ENCODE measurements at places on chromosomes 11 and 22.

- peak; percentile 54 for DNase-seq
Observed at GRCh38 chr11:65489706-65490320, 9.0 kb upstream of the MALAT1 start.

GRCh38 chr22:29443452-29443851 lies 5.1 kb downstream of the RFPL1 start:
- DNase-seq, result no peak

GRCh38 chr11:16832193-16832539 lies 93.7 kb downstream of the C11orf58 start:
- no peak for DNase-seq

DNA sequence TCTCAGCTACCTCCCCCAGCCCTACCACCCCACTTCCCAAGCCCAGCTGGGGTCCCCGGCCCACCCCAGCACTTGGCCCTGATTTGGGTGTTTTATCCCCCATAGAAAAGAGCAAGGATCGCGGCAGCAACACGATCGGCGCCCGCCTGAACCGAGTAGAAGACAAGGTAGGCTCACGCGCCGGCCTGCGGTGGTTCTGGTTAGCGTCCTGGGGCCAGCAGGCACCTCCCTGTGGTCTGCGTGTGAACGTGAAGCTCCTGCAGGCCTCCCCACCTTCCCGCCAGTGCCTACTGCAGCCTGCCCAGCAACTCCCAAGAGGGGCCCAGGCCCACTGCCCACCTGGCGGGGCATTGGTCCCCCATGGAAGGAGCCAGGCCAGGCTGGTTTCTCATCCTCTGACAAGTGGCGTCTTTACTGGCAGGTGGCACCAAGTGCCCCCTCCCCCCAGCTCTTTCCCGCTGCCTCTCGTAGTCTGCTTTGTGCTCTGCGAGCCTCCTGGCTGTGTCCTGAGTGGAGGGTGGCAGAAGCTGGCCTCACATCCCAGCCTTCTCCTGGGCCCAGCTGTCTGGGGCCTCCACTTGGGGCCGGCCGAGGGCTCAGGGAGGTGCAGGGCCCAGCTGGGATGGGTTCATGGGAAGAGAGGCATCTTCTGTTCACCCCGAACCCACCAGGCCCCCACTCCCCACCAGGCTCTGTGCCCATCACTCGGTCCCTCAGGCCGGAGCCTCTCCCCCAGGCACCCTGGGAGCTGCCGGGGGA lies 78.3 kb upstream of the KCNQ1OT1 start:
- no peak for DNase-seq

DNA sequence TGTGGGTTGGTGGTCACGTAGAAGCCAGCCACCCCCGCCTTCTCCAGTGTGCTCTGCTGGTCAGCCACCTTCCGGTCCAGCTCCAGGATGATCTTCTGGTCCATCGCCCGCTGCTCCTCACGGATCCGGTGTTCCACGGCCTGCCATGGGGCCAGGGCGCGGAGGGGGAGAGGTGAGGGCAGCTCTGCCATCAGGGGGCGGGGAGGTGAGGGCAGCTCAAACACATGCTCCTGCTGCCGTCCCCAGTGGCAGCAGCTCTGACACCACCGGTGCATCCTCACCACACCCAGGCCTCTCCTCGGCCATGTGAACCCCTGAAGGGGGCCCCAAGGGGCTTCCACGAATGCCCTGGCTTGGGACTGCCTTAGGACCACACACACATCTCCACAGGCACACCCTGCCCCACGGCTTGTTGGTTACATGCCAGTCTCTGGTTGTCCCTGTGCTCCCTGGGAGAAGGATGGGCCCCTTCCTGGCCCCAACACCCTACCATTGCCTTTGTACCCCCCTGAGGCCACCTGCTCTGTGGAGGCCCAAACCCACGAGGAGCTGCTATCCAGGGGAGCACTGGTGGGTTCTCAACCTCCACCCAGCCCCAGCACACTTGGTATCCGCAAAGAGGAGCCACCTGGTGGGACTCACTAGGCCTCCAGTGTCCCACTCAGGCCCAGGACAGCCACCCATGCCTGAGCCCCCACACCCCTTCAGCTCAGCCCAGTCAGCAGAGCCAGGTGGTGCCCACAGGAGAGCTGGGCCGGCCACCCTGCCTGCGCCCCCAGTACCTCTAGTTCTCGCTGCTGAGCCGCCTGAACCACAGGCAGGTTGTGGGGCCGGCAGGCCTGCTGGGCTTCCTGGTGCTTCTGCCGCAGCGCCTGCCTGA lies 4.3 kb downstream of the DGCR6L start:
- no peak for DNase-seq

- DNase-seq, result no peak
Observed at GRCh38 chr11:6746626-6747025, 25.1 kb downstream of the OR2AG2 start.

DNA sequence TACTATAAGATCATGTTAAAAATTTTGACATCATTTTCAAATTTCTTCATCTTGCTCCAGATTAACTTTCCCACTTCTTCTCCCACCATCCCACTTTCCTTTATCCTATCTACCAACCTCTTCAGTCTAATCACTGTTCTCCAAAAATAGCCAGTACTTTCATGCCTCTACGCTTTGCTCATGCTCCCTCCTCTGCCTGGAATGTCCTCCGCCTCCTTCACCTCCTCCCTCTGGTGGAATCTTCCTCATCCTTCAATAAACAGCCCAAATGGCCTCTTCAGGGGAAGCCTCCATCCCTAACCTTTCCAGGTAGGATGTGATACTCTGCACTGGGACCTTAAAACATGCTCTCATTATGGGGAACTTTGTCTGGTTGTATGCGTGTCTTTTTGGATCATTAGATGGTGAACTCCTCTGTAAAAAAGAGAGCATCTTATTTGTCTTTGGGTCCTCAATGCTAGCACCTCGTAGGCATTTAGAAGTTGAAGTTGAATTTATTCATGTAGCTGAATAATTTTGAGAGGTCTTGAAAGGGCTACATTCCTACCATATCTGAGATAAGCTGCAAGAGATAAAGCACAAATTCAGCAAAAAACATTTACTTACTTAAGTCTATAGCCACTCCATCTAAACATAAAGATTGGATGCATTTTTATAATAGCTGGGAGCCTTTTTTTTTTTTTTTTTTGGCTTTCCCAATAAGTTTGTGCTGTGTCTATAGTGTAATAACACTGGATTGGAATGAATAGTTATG lies 8.0 kb upstream of the CSRP3 start:
- DNase-seq, result no peak

GRCh38 chr11:45444796-45445195 lies 158.7 kb upstream of the SYT13 start:
- DNase-seq, result no peak

DNA sequence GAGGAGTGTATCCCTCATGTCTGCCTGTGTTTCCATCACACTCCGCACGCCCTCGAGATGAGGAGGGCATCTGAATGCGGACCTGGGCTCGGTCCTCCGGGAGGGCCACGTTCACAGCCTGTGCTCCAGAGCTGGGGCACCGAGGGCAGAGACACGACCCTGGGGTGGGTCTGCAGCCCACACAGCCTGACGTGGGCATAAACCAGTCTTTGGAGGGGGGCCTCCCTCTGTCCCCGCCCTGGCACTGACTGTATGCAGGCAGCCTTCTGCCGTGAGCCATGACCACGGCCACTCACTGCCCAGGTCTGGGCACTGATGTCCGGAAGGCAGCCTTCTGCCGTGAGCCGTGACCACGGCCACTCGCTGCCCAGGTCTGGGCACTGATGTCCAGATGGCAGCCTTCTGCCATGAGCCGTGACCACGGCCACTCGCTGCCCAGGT lies 1425.1 kb downstream of the BRD1 start:
- DNase-seq, result no peak

- DNase-seq, result no peak
Observed at GRCh38 chr11:882596-882995, 28.0 kb downstream of the CHID1 start.

DNA sequence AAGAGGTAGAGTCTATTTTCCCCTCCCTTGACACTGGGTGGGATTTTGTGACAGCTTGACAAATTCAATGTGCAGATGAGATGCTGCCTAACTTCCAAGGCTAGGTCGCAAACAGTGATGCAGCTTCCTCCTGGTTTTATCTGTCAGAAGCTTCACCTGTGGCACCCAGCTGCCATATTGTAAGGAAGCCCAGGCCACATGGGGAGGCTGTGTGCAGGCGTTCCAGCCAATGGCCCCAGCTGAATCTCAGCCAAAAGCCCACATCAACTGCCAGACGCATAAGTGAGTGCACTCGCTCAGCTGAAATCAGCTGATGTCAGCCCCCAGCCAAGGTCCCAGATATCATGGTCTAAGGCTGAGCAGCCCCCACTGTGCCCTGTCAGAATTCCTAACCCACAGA lies 24.8 kb upstream of the LINC01488 start:
- no peak for DNase-seq

DNA sequence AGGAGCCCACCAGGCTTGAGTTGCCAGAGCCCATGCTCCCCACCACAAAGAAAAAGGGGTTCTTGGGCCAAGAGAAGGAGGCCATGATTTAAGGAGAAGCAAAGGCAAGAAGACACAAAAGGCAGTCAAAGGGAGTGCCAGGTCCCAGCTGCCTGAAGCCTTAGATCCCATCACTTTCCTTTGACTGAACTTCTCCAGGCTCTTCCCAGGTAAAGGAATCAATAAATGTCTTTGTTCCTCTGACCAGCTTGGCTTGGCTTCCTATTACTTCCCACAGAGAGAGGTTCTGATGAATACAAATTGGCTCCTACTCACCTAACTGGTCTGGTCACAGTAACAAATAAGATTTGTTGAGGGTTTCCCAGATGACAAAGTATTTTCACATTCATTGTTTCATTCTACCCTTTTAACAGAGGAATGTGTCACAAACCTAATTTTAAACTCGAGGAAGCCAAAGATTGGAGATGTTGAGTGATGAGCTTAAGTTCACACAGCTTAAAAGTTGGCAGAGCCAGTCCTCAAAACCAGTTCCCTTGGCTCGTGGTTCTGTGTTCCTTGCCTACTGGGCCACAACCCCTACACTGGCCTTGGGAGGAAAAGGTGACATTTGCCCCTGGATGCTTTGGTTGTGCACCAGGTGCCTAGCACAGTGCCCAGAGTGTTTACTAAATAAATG lies 96.4 kb upstream of the SESN3 start:
- no peak for DNase-seq

DNA sequence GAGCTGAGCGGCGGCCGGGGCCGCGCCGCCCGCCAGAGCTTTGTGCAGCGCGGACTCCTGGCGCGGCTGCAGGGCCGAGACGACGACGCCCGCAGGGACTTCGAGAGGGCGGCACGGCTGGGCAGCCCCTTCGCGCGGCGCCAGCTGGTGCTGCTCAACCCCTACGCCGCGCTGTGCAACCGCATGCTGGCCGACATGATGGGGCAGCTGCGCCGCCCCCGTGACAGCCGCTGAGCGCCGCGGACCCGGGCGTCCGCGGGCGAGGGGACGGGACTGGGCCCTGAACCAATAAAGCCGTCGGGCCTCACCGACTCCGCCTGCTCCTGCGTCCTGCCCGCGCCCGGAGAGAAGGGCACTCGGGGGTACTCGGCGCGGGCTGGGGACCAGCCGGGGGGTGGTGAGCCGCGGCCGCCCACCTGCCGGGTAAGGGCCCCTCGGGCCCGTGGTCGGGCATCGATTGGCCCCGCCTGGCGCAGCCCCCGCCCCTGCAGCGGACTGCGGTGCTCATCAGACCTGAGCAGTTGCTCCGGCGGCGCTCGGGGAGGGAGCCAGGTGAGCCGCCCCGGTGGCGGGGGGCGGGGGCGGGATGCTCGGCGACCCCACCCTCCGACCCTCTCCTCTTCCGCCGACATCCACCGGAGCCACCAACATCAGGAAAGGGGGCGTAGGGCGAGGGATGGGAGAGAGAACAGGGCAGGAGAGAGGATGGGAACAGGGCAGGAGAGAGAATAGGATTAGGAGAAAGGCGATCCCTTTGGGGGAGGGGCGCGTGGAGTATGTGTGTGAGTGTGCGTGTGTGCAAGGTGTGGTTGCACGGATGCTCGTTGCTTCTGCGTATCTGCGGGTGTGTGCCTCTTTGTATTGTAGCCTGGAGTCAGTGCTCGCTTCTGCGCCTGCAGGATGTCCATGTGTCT lies at the start of gene TMEM25:
TMEM25 (plus strand) TSS at position 510 of the 914 bp plus-strand sequence. CDS start 610 bp downstream, outside the sequence.
- peak; percentile 10 for DNase-seq

DNA sequence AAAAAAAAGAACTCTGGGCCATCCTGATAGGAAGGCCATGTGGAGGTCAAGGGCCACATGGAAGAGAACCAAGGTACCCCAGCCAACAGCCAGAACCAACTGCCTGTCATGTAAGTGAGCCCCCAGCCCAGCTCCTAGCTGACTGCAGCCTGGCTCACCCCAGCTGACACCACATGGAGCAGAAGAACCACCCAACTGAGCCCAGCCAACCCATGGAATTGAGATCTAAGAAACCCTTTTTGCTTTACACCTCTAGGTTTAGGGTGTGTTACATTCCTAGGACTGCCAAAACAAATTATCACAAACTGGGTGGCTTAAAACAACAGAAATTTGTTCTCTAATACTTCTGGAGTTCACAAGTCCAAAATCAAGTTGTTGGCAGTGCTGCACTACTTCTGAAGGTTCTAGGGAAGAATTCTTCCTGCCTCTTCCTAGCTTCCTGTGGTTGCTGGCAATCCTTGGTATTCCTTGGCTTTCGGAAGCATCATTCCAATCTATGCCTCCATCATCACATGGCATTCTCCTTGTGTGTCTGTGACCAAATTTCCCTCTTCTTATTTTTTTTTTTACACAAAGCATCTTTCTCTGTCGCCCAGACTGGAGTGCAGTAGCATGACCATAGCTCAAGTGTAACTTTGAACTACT lies 4.4 kb downstream of the C11orf86 start:
- no peak for DNase-seq

GRCh38 chr22:30182815-30183214 lies 63.7 kb downstream of the LIF start:
- DNase-seq, result no peak

DNA sequence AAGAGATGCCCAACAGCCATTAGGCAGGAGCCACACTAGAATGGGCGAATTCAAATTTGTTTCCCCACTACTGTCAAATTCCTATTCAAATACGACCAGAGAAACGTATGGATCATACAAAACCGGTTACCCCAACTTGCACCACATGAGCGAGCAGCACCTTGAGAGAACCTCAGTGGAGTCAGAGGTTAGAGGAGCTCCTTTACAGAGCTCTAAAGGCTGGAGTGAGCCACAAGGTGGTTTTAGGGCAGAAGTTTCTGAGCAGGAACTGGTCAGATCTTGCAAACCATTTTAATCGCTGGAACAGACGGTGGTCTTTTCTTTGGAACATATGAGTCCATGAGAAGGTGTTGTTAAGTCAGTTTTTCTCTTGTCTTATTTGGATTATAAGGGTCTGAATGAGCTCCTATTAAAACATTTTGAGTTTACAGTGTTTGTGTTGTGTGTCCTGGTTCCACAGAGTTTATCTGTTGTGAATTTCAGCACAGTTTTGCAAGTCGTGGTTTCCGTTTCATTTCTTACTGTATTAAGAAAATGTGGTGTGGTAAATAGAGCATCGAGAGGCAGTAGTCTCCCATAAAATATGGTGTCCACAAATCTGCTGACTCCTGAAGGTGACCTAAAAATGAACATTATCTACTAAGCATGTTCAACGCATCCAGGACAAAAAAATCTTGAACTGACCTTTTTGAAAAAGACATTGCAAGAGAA lies 471.7 kb downstream of the NTM start:
- DNase-seq, result no peak

DNA sequence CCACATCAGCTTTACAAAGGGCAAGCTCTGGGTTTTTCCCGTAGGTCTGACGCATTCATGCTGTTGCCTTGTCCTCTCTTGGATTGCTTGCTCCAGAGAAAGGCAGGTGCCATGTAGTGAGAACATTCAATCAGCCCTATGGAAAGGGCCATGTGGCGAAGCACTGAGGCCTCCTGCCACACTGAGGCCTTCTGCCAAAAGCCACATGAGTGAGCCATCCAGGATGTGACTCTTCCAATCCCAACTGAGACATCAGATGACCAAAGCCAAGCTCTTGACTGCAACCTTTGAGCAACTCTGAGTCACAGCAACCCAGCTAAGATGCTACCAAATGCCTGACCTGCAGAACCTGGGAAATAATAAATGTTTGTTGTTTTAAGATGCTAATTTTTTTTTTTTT lies 9.0 kb upstream of the PANX3 start:
- peak; percentile 72 for DNase-seq
